ENCODE measurements at places on chromosomes 13 and 19.

GRCh38 chr19:13784731-13785452, 10.4 kb upstream of the ZSWIM4 start:
- no peak for DNase-seq

GRCh38 chr13:102237230-102237629, 164.6 kb downstream of the FGF14 start:
- DNase-seq: no peak

- no peak for DNase-seq
These were observed 58.7 kb downstream of the TEX26 start for GRCh38 chr13:30991184-30991583.

GRCh38 chr19:33285441-33285927, 16.9 kb downstream of the CEBPA start:
- no peak for DNase-seq

DNA sequence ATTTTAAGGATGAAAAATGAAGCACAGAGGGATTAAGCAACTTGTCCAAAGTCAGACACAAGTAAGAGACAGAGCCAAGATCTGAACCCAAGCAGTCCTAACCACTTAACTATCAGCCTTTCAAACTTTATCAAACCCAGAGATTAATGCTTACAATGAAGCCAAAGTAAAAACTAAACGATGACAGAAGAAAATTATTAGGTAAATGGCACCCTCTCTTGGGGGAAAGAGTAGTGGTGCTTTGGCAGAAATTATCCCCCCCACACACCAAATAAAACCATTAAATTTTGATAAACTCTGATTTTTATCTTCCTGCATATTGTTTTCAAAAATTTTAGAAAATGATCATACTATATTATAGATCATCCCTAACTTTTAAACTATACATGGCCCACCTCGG, 329.2 kb downstream of the SLC7A1 start:
- DNase-seq: no peak
